ENCODE measurements at places on chromosomes 5 and 9.
A peak's percentile ranks its signal among the peaks of the same experiment; 100 is the strongest.

- H3K36me3 ChIP-seq, result peaks cover 12% of the 10 kb centered on the region
- ATAC-seq, result no peak
- H3K4me3 ChIP-seq, result no peak overlapping the region
- no peak overlapping the region for H3K27ac ChIP-seq
- no peaks in the 10 kb centered on the region for H3K4me1 ChIP-seq
- H3K27me3 ChIP-seq, result no peaks in the 10 kb centered on the region
Measured at GRCh38 chr5:43369651-43370050, 42.5 kb downstream of the CCL28 start.

GRCh38 chr5:116616876-116617275, 42.3 kb upstream of the SEMA6A start:
- H3K4me3 ChIP-seq, result no peak overlapping the region
- no peak overlapping the region for H3K27ac ChIP-seq
- no peaks in the 10 kb centered on the region for H3K4me1 ChIP-seq

DNA sequence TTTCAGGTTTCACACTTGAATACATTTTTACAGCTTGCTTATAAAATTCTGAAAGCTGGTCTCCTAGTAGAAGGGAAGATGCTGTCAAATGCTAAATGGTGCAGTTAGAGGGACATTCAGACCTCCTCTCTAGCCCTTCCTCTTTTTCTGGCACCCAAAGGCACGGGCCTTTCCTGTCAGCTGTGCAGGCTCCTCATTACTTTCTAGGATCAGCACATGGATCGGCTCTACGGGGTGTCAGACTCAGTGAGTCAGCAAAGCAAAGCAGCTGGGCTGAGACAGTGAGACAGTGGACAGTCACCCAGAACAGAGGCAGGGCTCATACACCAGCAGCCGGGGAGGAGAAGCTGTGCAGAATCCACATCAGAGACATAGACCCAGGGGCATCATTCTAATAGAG, 80.0 kb upstream of the TNC start:
- peaks cover 46% of the 10 kb centered on the region for H3K27me3 ChIP-seq
- no peaks in the 10 kb centered on the region for H3K4me1 ChIP-seq
- no peak for ATAC-seq
- H3K36me3 ChIP-seq, result no peaks in the 10 kb centered on the region

GRCh38 chr5:174972291-174972690, 247.9 kb downstream of the MSX2 start:
- no peaks in the 10 kb centered on the region for H3K4me1 ChIP-seq
- no peak for ATAC-seq
- no peaks in the 10 kb centered on the region for H3K36me3 ChIP-seq
- H3K4me3 ChIP-seq, result no peak overlapping the region
- H3K27me3 ChIP-seq, result peaks cover 23% of the 10 kb centered on the region
- no peak overlapping the region for H3K27ac ChIP-seq

GRCh38 chr9:10876333-10876732, 263.5 kb upstream of the PTPRD start:
- no peaks in the 10 kb centered on the region for H3K4me1 ChIP-seq
- no peak overlapping the region for H3K4me3 ChIP-seq
- H3K36me3 ChIP-seq, result no peaks in the 10 kb centered on the region
- no peaks in the 10 kb centered on the region for H3K27me3 ChIP-seq
- no peak for ATAC-seq

GRCh38 chr5:67262206-67262605, 65.6 kb upstream of the CD180 start:
- H3K36me3 ChIP-seq, result no peaks in the 10 kb centered on the region
- ATAC-seq, result no peak
- no peaks in the 10 kb centered on the region for H3K27me3 ChIP-seq
- H3K4me3 ChIP-seq, result no peak overlapping the region
- no peak overlapping the region for H3K27ac ChIP-seq

- no peaks in the 10 kb centered on the region for H3K4me1 ChIP-seq
- no peak overlapping the region for H3K27ac ChIP-seq
- peaks cover 4% of the 10 kb centered on the region for H3K27me3 ChIP-seq
- H3K36me3 ChIP-seq, result no peaks in the 10 kb centered on the region
- no peak overlapping the region for H3K4me3 ChIP-seq
Measured at GRCh38 chr5:95669540-95669939, 13.3 kb downstream of the SPATA9 start.

DNA sequence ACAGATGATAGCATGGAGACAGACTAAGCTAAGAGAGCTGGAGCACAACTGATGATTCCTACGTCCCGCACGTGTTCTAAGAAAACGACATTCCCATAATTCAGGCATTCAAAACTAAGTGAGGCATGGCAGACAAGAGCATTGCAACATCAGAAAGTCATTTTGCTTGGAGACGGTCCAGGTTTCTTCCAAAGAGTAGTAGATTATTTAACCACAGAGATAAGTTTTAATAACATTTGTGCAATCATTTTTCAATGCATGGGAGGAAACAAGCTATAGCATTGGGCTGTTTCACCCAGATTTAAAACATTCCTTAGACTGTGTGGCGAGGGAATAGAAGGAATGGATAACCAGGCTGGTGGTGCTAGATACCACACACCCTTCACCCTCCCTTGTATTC, 117.2 kb downstream of the APBA1 start:
- no peaks in the 10 kb centered on the region for H3K36me3 ChIP-seq
- H3K27ac ChIP-seq, result no peak overlapping the region
- ATAC-seq, result no peak
- no peak overlapping the region for H3K4me3 ChIP-seq
- no peaks in the 10 kb centered on the region for H3K4me1 ChIP-seq

- peaks cover 83% of the 10 kb centered on the region for H3K36me3 ChIP-seq
- ATAC-seq, result no peak
- no peaks in the 10 kb centered on the region for H3K27me3 ChIP-seq
- H3K4me3 ChIP-seq, result no peak overlapping the region
- peaks cover 9% of the 10 kb centered on the region for H3K4me1 ChIP-seq
Measured at GRCh38 chr9:120435091-120435490, 144.9 kb downstream of the CDK5RAP2 start.

- no peak overlapping the region for H3K27ac ChIP-seq
- H3K4me3 ChIP-seq, result no peak overlapping the region
- peaks cover 10% of the 10 kb centered on the region for H3K27me3 ChIP-seq
Measured at GRCh38 chr5:34550964-34551363, 105.2 kb upstream of the RAI14 start.

- H3K27ac ChIP-seq, result no peak overlapping the region
- peaks cover 4% of the 10 kb centered on the region for H3K27me3 ChIP-seq
- no peaks in the 10 kb centered on the region for H3K36me3 ChIP-seq
- H3K4me1 ChIP-seq, result no peaks in the 10 kb centered on the region
- ATAC-seq, result peak; percentile 43
- H3K4me3 ChIP-seq, result no peak overlapping the region
Measured at GRCh38 chr5:59724482-59725391, 168.8 kb downstream of the PDE4D start.

- ATAC-seq, result no peak
- H3K4me1 ChIP-seq, result no peaks in the 10 kb centered on the region
- H3K27ac ChIP-seq, result no peak overlapping the region
- H3K36me3 ChIP-seq, result no peaks in the 10 kb centered on the region
Measured at GRCh38 chr5:9789777-9790176, 159.6 kb upstream of the TAS2R1 start.

GRCh38 chr9:135673941-135674340, 10.8 kb downstream of the LCN9 start:
- no peak overlapping the region for H3K4me3 ChIP-seq
- no peaks in the 10 kb centered on the region for H3K4me1 ChIP-seq
- no peak overlapping the region for H3K27ac ChIP-seq
- H3K36me3 ChIP-seq, result no peaks in the 10 kb centered on the region
